Hematopoietic multipotent progenitor cell treated with erythropoietin and hydrocortisone succinate and interleukin-3 and kit ligand, for 15 days (in vitro differentiated cells): ENCODE measurements at places on chromosomes 6 and 20.

DNA sequence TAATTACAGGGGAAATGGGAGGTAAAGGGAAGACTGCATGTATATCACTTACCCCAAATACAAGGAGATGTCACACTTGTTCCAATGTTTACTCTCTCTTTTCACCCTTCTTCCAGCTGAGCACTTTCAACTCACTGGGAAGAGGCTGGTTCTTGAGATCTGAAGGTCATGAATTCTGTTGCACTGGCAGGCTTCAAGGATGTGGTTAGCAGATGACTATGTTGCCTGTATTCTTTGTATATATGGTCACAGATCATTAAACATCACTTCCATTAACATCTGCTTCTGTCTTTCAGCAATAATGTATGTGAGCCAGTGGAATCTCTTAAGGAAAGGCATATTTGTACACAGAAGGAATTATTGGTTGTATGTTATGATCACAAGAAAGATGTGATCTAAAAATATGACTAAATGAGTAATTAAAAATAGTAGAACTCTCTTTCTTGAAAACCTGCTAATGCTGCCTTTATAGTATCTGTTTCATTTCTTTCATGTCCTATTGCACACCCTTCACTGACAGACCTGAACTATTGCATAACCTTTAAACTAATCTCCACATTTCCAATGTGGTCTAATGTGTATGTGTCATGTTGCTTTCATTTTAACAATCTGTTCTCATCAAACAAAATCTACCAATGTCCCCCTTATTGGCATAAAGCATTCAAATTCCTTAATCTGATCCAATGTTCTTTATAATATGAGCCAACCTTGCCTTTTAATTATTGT is 131.4 kb upstream of the EPHA7 start:
- no peak for DNase-seq

DNA sequence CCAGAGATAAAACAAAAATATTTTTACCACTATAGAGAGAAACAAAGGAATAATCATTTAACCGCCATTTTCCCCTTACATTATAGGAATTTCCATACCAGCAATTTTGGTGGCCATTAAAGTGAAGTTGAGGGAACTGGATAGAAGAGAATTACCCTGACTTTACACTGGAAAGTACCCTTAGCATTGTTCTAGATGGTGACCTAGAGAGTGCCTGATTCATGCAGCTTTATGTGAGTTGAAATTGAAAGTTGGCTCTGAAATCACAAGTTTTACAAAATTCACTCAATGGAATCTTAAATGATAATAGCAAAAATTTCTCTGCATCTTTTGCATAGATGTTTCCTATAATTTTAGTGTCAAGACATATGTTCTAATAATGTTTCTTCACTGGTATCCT is 55.7 kb upstream of the PREP start:
- DNase-seq, result no peak

DNA sequence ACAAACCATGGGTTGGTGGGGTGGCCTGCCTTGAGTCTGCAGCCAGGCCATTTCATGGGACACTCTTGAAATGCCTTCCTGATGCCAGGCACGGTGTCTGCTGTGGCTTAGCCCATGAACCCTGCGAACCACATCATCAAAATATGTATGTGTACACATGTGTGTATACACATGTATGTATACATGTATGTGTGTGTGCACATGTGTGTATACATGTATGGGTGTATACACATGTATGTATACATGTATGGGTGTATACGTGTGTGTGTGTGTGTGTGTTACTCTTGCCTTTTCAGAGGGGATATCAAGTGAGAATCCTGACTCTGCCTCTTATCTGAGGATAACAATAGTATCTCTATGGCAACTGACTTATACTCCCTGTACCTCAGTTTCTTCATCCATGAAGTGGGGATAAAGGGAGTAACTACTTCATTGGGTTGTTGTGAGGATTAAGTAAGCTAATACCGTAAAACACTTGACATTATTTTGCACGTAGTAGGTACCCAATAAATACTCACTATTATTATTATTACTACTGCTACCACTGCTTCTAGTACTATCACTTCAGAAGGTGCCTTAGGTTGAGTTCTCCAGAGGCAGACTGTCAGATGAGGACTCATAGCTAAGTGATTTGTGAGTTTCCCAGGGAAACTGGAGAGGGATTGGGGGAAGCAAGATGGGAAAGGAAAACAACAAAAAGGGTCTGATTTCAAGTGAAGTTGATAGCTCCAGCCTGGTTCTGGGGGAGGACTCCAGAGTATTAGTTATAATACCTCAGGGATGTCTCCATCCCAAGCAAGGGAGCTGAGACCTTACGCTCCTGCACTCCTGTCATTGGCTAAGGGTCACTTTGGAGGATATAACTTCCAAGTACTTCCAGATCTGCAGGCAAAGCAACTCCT is 110.5 kb downstream of the VEGFA start:
- no peak for DNase-seq

DNA sequence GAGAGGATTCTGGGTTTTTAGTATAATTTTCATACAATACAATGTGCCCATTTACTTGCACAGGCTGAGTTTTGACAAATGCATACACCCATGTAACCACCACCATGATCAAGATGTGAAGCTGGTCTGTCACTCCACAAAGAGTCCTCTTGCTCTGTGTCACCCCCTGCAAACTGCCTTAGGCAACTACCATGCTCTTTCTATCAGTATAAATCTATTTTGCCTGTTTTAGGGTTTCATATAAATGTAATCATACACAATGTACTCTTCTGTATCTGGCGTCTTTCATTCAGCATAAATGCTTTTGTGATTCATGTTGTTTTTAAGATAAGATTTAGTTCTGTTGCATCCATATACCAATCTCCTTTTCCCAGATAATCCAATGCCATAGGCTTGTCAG is 181.9 kb upstream of the KCNG1 start:
- no peak for DNase-seq

GRCh38 chr6:110703906-110704594 is 111.2 kb downstream of the CDK19 start:
- no peak for DNase-seq

DNA sequence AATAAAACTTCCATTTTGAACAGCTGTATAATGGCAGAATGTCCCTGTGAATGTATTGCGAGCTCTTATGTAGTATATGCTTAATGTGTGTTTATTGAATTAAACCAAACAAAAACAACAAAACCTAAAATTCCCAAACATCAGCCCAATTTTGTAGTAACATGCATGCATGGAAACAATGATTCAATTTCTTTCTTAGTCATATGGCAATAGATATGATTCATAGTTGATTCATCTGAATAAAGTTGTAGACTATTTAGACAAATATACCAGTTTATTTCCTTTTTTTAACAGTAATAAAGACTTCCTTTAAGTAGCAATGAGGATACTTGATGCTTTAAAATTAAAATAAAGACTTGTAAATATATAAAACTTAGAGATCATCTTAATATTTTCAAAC is 670.6 kb downstream of the CD109 start:
- no peak for DNase-seq

- no peak for DNase-seq
Measured at GRCh38 chr20:49034070-49034732, 11.9 kb upstream of the CSE1L start.

DNA sequence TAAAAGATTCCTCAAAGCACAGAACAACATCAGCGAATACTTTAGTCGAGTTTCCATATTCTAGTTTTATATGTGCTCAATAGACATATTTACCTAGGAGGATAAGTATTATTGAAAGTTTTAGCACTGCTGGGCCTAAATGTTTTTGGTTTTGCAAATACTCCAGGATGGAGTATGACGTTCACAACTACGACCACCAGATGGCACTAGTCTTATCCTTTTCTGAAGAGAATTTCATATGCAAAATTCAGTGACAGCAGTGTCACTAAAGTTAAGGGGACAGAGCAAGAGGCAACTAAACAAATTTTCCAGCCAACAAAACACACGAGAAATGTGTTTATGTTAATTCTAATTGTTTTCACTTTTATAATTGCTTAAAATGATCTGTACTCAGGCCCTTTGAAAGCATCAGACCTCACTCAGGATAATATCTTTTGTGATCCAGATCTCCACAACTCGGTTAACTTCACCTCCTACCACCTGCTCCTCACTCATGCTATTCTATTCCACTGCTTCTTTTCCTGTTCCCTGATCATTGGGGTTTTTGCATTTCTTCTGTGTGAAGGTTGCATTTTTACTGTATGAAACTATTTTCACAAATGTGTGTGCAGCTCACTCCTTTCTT is 220.8 kb downstream of the TRDN start:
- DNase-seq, result peak; percentile 24

DNA sequence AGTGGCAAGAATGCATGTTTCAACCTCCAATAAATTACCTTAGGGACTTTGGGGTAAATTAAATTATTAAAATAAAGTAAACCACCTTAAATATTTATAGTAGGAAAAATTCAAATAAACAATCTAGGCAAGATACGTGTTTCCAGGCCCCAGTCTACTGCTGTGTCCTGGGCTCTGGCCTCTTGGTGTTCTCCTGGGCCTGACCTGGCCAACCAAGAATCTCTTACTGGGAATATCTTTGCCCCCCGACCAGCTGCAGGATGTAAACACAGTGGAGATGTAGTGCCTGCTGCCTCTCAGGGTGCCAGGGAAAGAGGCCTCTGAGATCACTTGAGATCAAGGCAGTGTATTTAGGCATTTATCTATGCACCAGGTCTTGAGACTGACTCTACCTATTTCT is 11.7 kb upstream of the DSN1 start:
- DNase-seq, result no peak

DNA sequence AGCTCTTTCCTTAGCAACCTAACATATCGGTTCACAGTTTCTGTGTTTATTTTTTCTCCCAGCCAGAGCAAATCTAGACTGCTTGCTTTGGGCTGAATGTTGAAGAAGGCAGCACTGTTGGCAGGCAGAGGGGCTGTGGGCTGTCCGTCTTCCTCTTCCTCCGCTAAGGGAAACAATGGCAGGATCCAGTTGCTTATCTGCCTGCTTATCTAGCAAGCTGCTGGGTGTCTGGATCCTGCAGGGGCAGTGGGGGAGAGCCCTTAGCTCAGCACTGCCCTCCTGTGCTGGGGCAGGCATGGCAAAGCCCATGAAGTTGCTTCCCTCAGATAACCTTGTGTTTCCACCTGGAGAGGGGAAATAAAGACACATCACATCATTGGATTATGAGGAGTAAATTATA is 92.7 kb upstream of the CD93 start:
- no peak for DNase-seq

GRCh38 chr6:3072798-3073197 is 4.5 kb downstream of the RIPK1 start:
- no peak for DNase-seq

DNA sequence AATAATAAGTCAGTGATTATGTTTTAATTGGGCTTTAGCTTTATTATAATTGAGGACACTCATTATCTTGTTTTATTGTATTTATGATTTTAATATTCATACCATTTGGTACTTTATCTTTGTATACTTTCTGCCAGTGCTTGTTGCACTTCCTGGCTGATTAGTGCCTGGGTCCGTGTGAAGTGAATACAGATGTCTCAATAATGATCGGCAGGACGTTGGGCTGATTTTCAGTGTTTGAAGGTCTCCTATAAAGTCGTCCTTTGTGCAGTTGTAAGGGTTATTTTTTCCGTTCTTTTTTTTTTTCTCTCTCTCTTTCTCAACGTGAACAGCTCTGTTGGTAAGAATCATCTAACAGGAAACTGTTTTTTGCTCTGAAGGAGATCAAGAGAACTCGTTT is 450.0 kb upstream of the POU3F2 start:
- DNase-seq, result no peak

DNA sequence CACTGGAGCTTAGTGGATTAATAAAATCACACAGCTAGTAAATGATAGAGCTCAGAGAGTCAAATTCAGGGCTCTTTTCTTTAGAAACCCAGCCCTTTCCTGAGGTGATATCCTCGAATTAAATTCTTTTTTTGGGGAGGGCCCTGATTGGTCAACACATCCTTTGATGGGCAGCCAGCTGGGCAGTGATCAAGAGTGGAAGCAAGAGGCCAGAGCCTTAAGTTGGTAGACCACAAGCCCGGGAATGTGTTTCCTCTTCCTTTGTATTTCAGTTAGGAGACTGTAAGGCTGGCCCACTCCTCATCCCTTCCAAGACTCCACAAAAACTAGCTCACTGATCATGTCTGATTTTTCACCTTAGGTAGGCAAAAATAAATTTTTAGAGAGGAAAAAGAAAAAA is 640.5 kb downstream of the DHX35 start:
- no peak for DNase-seq

- no peak for DNase-seq
Measured at GRCh38 chr6:12037798-12038197, 25.7 kb downstream of the HIVEP1 start.

GRCh38 chr6:164098857-164099267 is 684.3 kb downstream of the QKI start:
- DNase-seq, result no peak

- DNase-seq, result no peak
Measured at GRCh38 chr20:62451156-62451767, 23.9 kb upstream of the RBBP8NL start.

DNA sequence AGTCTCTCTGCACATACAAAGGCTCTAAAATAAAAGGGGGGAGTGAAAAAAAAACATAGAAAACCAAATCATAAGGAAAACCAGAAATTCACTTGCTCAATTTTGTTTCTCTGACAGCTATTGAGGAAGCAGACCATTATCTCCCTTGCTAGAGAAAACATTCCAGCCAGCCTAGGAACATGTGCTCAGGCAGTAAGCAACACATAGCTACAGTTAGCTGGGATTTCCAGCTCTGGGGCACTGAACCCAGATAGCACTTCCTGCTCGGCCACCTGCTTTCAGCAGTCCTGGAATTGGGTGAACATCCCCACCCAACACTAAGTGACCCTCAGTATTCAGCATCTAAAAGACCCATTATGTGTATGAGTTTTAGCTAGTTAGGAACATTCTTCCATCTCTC is 61.3 kb downstream of the TNFRSF21 start:
- DNase-seq, result no peak

DNA sequence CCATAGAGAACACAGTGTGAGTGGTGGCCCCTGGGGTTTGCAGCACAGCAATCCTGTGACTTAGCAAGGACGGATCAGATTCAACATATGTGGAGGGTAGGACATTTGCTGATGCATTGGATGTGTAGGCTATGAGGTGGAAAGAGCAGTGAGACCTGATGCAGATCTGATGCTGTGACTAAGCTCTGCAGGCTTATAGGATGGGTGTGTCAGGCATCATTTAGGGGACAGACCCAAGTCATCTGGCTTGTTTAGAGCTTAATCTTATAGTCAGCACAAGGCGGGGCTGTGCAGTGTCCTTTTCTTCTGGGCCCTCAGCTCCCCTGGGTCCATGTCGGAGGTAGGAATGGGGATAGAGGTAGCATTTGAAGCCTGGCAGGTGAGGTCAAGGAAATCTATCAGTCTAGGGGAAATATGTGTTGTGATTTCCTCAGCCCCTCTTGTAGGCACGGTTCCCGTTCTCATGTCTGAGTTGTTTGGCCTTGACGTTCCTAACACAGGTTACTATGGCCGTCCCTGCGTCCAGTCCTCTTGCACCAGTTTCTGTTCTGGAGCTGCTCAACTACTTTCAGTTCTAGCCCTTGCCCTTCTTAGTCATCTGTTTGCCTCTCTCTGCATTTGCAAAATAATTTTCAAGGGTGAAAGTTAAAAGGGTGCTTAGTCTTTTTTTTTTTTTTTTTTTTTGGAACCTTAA is 15.6 kb upstream of the MAPRE1 start:
- no peak for DNase-seq

- DNase-seq, result no peak
Measured at GRCh38 chr6:8325743-8326142, 109.6 kb downstream of the SLC35B3 start.

GRCh38 chr20:11260611-11261010 is 586.8 kb upstream of the JAG1 start:
- no peak for DNase-seq
